ENCODE measurements at places on chromosomes 13 and 19.

GRCh38 chr19:12840091-12841079 is 2.1 kb downstream of the MAST1 start:
- no peak for DNase-seq

DNA sequence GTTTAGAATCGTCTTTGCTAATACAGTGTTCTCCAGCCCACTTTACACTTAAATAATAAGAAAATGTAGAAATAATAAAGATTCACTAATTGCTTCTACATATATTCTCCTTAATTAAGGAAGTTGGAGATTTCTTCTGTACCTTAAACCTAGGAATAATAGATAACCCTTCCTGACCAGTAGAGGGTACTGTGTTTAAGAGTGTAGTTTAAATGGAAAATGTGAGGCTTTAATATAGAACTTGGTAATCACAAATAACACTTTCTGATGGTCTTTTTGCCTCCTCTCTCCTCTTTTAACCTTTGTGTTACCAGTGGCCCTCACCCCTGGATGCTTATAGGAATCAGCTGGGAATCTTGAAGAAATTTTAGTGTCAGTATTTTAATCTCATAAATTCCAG is 20.7 kb downstream of the POMP start:
- no peak for DNase-seq

DNA sequence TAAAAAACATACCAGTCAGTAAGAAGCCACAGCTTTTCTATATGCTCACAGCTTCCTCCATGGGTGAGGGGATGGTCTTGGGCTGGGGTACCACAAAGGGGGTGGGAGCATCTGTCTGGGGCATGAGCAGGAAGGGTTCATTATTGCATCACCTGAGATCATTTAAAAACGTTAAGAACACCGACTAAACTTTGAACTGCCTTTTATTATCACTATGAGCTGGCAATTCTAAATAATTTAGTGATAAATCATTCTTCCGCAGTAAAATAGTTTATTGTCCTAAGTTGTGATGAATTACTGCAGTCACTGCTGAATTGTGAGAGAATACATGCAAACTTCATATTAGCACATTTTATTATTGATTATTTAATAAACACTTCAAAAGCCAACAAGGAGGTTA is 71.6 kb downstream of the KL start:
- no peak for DNase-seq

DNA sequence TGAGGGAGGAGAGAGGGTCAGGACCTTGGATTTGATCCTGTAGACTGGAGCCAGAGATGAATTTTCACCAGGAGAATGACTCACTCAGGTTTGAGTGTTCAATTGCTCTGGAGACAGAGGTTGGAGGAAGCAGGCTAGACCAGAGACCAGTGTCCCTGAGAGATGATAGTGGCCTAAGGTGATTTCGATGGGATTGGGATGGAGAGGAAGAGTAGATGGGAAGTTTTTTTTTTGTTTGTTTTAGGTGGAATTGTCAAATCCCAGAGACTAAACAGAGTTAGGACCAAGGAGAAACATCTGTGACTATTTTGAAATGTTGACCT is 2.3 kb downstream of the CEBPG start:
- no peak for DNase-seq

DNA sequence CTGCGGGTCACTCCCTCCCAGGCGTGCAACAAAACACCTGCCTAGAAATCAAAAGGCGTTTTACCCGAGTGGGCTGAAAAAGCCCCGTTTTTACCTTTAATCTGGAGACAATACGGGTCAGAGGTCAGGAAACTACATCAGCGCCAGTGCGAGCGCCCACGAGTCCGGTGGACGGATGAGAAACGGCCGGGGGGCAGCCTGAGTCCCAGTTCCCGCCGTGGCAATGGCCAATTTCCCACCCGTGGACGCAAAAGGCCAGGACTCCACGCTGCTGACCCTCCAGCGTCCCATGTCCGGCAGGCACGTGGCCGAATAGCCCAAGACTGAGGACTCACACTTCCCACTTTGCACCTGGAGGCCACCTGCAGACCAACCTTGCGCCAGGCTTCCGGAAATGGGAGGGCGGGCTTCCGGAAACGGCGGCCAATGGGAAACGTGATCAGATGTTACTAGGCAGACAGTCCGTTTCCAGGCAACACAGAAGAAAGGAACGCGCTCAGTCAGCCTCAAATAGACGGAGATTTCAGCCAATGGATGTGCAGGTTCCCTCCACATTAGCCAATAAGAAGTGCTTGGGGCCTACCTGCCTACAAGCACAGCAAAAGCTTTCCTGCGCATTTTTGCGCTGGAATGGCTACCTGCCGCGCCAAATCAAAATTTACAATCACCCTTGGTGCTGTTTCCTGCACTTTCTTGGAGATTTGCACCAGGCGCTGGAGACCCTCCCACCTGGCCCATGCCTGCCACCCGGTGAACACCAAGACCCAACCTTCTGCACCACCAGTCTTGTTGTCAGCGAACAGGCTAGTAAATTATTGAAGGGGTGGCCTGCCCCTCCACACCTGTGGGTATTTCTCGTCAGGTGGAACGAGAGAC is 47.4 kb downstream of the ZFP14 start:
- peak; percentile 78 for DNase-seq

GRCh38 chr13:70816853-70817252 is 708.6 kb upstream of the KLHL1 start:
- DNase-seq: no peak

- no peak for DNase-seq
Observed at GRCh38 chr19:38975861-38976271, 324 bp upstream of the FBXO17 start.

DNA sequence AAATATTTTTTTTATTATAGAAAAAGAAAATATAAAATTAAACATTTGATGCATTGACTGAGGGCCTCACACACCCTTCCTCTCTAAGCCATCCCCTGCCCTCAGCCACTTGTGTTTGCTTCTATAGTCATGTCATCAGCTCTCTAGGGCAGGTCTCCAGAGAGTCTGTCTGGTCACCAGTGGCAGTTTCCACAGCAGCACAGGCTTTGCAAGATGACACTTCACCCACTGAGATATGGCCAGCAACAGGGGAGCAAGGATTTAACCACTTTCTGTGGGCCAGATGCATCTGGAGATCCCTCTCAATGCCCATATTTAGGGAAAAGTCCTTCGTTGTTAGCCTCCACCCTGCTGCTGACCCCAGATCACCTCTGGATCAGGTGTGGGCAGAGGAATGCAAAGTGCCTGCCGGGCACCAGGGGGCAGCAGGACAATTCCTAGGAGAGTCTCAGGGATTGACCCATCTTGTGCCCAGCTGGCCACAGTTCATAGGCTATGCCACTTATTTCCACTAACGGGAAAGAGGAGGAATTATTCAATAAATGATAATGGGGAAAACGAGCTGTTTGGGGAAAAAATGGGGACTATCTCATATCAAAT is 4.8 kb downstream of the ABCC4 start:
- no peak for DNase-seq

GRCh38 chr13:89361909-89362308 is 1690.7 kb downstream of the SLITRK5 start:
- no peak for DNase-seq

DNA sequence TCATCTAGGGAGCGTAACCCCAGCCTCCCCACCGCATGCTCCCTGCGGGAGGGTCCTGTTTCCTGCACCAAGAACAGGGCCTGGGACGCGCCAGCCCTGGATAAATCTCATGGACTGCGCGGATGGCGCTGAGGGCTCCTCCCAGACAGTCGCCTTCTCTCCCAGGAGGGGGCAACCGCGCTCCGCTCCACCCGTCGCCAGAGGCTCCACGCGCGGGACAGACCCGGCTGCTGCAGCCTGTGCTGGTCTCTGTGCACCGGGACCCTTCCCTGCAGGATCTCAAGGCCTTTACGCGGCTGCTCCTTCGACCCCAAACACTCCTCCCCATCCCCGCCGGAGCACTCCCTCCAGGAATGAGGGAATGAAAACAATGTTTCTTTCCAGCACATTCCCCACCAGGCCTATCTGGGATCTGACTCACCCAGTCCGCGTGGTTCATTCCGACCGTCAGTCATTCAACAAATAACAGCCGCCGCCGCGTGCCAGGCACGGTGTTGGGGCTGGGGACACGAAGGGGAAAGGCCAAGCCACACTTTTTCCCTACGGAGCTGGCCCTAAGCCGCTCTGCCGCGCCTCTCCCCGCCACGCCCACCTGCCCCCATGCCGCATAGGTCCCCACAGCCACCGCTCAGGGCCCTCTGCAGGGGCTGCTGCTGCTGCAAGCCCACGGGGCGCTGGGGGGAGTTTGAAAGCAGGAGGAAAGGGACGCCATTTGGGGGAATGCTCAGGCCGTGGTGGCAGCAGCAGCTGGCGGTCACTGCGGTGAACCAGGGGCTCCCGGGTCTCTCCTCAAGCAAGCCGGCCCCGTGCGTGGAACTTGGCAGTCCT is 6.0 kb downstream of the PNMA8B start:
- no peak for DNase-seq

- no peak for DNase-seq
Observed at GRCh38 chr13:100128373-100128772, 39.5 kb downstream of the PCCA start.

DNA sequence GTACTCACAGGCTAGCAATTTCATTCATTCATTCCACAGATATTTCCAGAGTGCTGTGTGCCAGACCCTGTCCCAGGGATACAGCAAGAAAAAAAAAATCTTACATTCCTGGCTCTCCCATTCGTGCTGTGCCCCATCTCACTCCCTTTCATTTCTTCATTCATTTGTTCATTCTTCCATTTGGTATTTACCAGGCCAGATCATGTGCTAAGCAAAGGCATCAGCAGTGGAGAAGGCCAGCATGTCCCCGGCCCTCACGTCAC is 2.3 kb downstream of the MAP3K10 start:
- no peak for DNase-seq

DNA sequence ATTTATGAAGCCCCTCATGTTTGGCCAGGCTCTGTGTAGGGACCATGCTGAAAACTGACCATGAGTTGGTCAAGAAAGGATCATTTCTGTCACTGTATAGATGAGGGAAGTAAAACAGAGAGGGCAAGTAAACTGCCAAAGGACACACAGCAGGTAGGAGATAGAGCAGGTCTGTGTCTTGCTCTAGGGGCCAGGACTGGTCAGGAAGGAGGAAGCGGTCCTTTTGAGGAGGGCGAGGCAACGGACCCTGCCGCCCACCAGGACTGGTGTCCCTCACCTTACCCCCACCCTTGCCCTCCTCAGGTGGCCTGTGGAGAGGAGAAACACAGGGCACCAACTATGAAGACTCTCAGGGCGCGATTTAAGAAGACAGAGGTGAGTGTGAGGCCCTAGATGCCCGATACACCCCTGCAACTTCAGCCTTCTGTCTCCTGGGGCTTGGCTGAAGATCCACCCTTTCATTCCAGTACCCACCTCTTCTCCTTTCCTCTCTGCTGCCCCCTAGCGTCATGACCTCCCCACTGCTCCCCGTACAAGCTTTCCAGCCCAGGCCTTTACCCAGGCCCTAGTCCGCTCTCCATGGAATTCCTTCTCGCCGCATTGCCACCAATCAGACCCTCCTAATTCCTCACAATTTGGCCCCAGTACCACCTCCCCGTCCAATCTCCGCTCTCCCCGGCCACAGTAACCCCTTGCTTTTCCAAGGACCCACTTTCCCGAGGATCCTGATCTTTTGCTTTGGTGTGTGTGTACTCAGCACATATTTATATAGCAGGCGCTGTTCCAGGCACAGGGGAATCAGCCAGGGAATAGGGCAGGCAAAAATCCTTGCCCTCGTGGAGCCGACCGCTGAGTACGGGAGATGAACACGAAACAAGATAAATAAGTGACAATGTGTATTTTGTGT is 3.9 kb downstream of the ANKRD24 start:
- DNase-seq: peak; percentile 43

DNA sequence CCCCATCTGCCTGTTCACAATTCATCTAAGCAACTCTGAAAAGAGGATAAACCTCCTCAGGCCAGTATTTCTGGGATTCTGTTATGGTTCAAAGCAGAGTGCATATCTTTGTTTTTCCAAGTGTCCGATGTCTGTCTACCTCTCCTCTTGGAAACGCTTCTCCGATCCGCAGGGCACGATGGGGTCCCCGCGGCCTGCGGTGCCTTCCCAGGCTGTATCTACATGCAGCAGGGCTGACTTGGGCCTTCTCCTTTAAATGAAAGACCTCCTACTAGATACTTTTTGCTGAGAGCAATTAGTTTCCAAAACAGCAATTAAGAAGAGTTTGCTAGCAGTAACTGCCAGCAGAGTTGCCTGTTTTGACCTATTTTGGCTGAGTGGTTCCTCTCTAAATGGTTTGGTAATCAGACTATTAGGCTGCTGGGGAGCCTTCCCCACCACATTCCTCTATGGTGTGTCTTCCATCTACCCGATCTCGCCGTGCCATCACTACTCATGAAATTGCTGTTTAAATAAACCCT is 23.5 kb downstream of the COL4A2 start:
- no peak for DNase-seq

DNA sequence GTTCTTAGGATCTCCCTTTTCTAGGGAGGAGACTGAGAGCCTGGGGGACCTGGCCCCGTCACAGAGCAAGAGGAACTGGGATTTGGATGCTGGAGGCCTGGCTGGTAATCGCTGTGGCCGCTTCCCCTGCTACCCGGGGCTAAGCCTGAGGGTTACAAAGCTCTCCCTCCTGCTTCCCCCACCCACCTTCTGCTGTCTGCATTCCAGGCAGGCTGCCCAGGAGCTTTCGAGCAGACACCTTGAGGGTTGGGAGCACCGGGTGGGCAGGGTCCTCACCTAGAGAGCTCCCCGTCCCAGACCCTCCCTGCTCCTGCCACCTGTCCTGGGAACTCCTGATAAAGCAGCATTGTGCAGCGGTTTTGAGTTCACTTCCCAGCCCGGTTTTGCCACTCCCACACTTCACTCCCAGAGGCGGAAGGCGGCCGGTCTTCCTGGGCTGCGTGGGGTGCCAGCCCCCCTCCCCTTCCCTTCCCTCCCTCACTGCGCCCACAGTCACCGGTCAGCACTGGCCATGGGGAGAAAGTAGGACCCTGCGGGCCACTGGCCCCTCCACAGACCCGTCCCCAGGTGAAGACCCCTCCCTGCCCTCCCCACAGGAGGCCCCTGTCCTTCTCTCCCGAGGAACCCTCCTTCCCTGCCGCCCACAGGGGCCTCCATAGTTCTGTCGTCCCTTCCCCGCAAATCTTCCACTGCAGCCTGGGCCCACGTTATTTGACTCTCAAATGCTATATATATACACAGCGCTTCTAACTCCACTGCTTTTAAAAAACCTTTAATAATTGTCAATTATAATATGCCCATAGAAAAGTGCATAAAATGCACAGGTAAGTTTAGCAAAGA is 8.1 kb downstream of the PAK4 start:
- DNase-seq: no peak

DNA sequence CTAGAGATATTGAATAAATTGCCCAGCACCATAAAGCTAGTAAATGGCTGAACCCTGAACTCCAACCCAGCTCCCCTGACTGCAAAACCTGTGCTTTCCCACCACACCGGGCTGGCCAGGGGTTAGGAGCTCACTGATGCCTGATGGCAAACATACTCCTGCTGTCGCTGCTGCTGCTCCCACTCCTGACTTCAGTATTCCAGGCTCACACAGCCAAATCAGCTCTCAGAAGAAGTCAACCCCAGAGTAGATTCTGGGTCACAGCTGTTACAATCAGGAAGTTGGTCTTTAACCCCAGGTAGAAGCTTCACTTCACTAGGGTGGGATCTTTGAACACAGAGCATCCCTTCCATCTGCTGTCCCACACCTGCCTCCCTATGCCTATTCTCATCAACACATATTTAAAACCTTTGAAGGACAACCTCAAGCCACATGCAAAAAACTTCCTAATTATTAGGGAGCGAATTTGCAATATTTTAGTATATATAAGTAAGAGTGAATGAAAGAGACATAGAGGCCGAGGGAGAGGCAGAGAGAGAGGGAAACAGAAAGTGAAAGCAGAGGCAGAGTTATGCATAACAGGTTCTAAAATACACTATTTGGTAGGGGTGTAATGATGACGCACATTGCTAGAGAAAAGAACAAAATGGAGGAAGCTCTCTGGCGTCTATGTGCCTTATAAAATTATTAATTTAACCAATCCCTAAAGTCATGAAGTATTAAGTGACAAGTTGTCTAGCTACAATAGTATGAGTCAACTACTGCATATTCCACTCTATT is 99.4 kb upstream of the SERP2 start:
- no peak for DNase-seq
